ENCODE measurements at places on chromosomes 1 and 21.

DNA sequence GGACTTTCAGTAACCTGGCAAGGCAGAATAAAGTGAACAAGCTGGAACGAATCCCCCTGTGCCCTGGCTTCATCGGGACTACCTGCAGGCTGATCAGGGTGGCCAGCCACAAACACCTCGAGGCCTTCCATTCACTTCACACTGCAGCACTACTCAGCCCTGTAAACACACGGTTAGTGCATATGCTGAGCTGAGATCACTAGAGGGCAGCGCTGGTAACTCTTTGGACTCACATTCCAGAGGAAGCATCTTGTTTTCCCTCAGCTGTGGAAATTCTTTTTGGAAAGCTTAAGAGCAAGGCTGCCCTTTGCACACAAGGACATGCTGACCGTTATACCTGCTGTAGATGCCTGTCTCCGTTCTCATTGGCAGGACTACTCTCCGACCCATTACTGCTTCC is 32.1 kb downstream of the PCSK9 start:
- peak; percentile 76 for DNase-seq

DNA sequence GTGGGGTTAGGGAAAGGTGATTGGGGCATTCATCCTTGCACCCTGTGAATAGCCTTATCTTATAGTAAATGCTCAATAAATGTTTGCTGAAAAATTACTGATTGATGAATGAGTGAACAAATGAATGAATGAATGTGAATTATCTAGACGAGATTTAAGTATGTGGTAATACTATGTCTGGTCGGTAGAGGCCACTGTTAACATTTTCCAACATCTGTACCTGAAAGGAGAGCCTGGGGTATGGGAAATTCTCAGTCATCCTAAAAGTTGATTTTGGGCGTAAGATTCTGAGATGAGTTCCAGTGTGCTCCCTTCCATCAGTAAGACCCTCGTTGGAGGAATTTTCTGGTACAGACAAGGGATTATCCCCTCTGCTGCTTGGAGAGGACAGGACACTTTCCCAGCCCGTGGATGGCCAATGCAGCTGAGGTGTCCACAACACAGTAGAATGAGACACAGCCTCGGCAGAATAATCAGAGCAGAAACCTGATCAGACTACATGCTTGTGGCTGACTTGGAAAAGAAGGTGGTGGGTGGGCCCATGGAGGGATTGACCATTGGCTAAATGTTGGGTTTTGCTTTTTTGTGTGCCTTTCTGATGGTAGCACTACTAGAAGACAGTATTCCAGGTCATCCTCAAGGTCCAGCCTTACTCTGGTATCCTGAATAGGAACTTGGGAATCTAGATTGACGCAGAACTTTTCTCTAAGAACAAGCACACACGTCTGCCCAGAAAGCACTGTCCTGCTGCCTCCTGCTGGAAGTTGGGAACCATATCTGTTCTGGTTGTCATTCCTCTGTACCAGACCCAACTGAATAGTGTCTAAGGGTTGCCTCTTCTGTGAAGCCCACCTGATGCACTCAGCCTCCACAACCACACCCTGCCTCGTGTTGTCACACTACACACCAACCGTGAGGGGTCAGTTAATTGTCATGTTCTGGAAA is 262.0 kb downstream of the TNR start:
- peak; percentile 53 for DNase-seq

DNA sequence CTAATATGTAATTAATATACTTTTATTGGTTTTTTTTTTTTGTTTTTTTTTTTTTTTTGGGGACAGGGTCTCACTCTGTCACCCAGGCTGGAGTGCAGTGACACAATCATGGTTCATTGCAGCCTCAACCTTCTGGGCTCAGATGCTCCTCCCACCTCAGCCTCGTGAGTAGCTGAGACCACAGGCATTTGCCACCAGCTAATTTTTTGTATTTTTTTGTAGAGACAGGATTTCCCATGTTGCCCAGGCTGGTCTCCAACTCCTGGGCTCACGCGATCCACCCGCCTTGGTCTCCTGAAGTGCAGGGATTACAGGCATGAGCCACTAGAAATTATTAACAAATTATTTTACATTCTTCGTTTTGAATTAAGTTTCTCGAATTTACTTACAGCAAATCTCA is 16.8 kb upstream of the POGZ start:
- no peak for DNase-seq

- no peak for DNase-seq
Observed at GRCh38 chr1:3261969-3262579, 192.4 kb upstream of the ARHGEF16 start.

DNA sequence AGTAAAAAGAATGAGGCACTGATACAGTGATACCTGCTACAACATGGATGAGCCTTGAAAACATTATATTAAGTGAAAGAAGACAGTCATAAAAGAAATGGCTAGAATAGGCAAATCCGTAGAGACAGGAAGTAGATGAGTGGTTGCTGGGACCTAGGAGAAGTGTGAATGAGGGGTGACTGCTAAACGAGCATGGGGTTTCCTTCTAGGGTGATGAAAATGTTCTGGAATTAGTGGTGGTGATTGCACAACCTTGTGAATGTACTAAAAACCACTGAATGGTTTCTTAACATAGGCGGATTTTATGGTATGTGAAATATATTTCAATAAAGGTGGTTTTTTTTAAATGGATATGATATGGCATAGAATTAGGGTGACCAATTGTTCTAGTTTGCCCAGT is 12.6 kb upstream of the SERINC2 start:
- peak; percentile 29 for DNase-seq

GRCh38 chr21:17925899-17926298 is 106.7 kb upstream of the C21orf91 start:
- DNase-seq: peak; percentile 45

DNA sequence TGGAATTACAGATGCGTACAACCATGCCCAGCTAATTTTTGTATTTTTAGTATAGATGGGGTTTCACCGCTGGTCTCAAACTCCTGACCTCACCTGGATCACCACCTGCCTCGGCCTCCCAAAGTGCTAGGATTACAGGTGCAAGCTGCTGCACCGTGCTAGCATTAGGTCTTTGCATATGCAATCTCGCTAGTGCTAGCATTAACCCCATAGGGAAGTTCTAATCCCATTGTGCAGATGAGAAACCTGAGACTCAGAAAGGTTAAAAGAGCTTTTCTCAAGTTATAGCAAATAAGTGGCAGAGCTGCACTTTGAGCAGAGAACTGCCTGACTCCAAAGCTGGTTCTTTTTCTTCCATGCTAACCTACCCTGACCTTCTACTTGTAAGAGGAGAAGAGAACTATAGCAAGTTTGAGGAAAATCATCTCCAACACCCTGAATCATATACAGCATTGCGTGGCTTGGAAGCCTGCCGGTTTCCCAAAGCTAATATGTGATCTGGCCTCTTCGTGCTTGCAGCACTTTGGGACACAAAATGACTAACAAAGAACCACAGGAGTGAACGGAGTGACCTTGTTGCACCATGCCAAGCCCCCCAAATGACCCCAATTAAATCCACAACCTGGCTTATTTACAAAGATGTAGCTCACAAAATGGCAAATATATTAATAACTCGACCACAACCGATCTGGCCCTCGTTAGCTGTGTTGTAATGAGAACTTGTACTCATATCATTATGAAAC is 185.1 kb downstream of the TM2D1 start:
- no peak for DNase-seq

DNA sequence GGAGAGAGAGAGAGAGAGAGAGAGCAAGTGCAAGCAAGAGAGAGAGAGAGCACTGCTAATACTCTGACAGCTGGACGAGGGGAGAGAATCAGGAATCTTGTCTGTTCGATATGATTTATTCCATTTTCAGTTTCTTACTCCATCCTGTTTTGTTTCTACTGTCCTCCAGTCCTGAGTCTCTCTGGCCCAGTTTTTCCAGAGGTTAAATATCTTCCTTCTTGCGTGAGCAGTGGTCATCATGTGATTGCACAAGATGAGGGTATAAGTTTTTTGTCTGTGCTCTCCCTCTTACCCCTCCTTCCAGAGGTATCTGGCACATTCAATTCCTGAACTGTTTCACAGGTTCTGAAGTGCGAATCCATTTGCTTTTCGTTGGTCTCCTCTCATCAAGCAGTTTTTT is 16.8 kb downstream of the UBE2U start:
- peak; percentile 20 for DNase-seq

GRCh38 chr1:31670593-31670964 is 25.9 kb upstream of the PEF1 start:
- no peak for DNase-seq

DNA sequence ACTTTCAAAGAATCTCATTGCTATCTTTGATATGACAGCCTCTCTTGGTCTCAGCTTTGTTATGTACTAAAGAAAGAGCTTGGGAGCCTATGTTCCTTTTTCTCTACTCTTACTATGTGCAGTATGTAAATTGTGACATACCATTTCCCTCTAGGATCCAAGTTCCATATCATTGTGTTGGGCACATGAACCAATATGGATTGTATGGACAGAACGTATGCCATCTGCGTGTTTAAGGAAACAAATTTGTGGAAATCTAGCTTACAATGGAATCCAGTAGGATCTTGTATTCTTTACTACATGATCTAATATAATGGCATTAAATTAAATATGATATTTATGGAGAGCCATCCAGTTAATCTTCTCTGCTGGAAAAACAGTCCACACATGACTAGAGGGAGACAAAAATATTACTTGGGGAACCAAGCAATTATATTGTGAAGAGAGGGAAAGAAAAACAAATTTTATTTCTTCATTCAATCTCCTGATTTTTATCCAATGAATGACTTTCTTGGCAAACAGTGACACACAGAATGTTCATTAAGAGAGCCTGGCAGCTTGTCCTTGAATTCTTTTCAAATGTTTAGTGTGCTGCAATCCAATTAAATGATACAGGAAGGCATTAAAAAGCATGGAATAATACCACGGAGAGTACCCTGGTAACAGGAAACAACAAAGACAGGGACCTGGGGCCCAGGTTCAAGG is 106.5 kb upstream of the DAB1 start:
- no peak for DNase-seq

DNA sequence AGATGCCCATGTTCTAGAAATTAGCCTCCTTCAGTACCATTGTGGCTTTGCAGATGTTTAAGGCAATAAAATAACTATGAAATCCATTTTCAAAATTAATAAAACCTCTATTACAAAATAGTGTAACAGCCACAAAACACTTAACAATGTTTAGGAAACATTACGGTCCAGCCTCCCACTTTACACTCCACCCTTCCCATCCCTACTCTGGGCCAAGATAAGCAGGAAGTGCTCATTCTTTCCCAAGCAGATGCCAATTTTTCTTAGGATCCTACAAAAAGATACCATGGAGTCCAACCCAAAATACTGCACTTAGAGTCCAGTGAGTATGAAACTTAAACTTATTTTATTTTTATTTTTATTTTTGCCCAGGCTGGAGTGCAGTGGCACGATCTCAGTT is 150.8 kb downstream of the NR5A2 start:
- DNase-seq: peak; percentile 52

- no peak for DNase-seq
Observed at GRCh38 chr1:93317943-93318342, 27.8 kb upstream of the DR1 start.

GRCh38 chr1:14919751-14920150 is 233.8 kb upstream of the TMEM51 start:
- no peak for DNase-seq

DNA sequence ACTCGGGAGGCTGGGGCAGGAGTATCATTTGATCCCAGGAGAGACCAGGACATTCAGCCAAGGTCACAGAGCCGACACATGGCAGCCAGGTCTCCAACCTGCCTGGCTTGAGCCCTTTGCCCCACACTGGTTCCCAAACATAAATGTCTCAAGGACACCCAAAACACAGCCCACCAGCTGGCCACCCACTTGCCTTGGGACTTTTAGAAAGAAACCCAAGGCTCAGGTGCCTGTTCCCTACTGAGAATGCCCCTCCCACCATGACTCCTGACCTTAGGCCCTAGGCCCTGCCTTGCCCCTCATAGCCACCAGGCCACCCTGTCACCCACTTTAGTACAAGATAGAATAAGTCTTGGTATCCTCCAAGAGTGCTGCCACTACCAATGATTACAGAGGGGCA is 41.9 kb upstream of the LRP8 start:
- DNase-seq: no peak

GRCh38 chr1:14511166-14511680 is 87.3 kb upstream of the KAZN start:
- no peak for DNase-seq

GRCh38 chr1:4975856-4976255 is 321.4 kb downstream of the AJAP1 start:
- no peak for DNase-seq

DNA sequence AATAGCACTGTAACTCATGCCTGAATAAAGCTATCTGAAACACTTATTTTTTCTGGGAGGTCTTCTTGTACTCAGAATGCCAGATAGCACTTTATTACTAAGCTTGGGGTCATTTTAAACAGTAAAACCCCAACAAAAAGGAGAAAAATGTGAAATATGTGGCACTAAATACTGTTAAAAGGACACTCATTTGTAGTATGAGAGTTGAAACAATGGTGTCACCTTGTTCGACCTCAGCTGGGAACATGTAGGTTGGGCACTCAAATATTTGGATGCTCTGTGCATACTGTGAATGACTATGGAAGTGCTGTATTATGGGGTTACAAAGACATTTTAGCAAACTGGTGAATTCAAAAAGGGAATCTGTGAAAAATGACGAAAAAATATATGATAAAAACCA is 53.9 kb downstream of the SELENOF start:
- peak; percentile 9 for DNase-seq

GRCh38 chr1:9143250-9143649 is 14.3 kb upstream of the GPR157 start:
- peak; percentile 68 for DNase-seq

DNA sequence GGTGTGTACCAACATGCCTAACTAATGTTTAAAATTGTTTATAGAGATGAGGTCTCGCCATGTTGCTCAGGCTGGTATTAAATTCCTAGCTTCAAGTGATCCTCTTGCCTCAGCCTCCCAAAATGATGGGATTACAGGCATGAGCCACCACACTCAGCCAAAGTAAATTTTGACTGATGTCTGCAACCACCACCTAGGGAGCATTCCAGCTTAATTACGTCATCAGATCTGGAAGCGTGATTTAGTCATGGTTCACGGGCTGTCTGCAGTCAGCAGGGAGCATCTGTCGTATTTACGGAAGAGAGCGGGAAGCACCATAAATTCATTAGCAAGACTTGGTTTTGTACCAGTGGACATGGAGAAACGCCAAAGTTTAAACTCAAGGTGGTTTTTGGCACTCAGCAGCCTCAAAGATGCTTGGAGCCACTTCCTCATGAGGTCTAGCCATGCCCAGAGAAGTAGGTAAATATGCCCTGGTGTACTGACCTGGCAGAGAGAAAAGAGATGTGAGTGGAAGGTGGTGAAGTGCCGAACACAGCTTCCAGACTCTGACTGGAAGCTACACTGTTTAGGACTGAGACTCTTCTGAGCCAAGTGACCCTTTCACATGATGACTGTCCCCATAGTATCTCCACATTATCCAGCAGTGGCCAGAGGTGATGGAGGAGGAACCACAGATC is 60.8 kb upstream of the SLC35F3 start:
- no peak for DNase-seq

- DNase-seq: peak; percentile 95
Observed at GRCh38 chr1:43858324-43858723, 75.3 kb upstream of the ARTN start.
